ENCODE measurements at places on chromosomes 3 and 15.

DNA sequence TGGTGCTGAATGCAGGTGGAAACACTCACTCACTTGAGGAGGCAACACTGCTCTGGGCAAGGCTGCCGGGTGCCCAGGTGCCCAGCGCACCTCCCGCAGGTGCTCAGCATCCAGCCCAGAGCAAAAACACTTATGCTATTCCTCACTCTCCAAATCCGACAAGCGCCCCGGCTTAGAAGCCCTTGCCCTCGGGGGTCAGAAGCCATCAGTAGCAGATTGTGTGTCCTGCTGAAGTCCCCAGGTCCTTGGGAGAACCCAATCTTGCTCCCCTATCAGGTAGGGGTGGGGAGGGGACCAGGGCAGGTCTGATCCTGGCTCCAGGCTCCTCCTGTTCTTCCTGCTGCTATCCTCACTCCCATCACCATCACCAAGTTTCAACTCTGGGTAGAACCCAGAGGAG is 46.7 kb downstream of the TLE3 start:
- DNase-seq, result no peak

- no peak for DNase-seq
Observed at GRCh38 chr15:89632563-89633430, 22.5 kb downstream of the KIF7 start.

DNA sequence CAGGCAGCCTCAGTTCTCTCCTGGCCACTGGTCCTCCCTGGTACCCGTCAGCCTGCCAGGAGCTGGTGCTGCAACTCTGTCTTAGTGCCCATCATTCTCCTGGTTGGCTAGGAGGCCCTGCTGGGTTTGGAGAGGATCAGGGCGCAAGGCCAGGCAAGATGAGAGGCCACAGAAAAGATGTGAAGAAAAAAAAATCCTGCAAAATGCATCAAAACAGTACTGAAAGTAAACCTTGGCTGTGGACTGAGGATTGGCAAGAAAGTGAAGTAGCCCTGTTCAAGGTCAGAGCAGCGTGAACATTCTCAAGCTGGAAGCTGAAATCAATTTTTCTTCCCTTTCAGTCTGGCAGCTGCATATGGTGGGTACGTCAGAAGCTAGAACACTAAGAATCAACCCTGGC is 74.2 kb downstream of the GTF2E1 start:
- DNase-seq, result no peak

GRCh38 chr15:69725957-69726356 is 273.3 kb downstream of the RPLP1 start:
- no peak for DNase-seq

DNA sequence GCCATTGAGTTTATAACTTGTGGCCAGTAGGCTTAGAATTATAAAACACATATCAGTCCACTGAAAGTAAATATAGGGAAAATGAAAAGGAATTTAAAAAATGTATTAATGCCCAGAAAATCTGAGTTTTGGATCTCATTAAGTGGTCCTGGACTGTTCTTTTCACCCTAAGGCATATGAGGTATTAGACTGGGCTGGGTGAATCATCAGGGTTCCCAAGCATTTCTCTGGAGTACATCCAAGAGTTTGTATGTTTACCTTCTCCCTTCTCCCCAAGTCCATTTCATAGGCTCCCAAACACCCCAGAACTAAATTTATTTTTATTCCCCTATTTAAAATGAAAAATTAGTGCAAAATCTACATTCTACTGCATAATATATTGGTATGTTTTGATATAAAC is 31.9 kb upstream of the SPTSSB start:
- no peak for DNase-seq

GRCh38 chr3:104738271-104738670 is 628.4 kb upstream of the ALCAM start:
- DNase-seq, result no peak

DNA sequence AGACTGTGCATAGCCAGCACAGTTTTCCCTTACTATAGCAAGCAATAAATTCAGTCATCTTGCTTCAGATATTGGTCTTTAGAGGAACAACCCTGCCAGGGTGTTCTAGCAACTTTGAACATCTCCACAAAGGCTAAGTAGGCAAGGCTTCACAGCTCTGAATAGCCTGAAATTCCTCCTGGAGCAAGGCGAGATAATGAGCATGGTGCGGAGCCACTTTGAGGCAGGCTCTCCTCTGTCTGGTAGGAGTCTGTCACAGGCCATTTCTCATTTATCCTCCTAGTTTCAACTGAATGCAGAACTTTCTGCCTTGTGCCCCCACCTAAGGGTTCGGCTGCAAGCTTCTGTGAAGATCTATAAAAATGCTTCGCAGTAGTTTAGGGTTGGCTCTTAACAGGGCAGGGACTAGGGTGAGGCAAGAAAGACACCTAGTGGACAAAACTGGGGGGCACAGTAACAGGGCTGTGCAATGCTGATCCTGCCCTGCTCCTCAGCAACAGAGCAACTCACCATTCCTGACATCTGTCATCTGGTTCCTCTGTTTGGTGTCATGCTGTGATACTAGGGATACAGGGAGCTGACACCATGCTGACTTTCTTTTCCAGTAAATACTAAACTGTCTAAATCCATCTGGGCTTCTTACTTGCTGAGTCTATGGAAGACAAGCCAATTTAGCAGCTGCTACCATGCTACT is 16.6 kb upstream of the EHHADH start:
- peak; percentile 8 for DNase-seq

DNA sequence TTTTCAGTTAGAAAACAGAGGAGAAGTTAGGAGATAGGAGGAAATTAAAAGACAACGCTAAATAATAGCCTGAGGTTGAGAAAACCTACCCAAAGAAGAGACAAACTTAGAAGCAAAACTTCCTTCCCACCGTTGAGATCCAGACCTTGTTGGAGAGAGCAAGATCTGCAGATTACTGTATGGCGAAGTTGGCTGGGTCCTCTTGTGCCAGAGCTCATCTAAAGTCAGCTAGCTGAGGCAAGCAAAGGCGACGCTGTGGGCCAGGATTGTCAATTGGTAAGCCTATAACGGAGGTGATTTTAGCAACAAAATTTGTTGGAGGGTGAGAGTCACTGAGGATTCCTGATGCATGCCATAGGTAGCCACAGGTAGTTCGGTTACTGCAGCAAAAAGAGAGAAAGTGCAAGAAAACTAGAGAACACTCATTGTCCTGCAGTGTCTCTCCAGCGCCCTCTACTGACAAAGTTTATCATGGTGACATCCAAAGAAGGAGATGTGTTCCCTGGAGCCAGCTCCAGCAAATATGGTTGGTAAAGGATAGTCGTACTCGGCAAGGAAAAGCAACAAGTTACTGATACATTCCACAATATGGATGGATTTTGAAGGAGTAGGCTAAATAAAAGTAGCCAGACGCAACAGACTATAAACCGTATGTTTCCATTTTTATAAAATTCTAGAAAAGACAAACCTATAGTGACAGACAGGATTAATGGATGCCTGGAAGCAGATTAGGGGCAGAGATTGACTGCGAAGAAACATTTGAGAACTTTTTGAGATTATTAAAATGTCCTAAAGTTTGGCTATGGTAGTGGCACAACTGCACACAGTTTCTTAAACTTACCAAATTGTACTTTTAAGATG is 9.8 kb upstream of the OR5K4 start:
- DNase-seq, result no peak

DNA sequence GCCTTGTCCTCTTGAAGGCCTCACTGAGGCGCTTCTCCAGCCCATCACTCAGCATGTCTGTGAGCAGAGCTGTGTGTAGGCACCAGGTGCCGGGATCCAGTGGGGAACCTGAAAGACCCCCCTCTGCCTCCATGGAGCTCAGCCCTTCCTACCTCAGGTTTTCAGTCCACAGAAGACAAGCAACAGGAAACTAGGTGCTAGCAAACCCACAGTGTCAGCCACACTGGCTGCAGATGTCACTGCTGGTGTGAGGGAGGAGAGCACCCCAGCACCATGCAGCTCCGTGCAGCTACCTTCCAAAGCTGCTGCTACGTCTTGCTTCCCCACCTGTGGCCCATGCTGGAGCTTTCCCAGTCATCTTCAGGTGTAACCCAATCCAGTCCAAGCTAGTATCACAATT is 17.9 kb downstream of the PSTPIP1 start:
- DNase-seq, result no peak

- DNase-seq, result no peak
Observed at GRCh38 chr3:30017901-30018300, 588.5 kb upstream of the TGFBR2 start.

GRCh38 chr3:198076722-198077308 is 116.8 kb downstream of the LMLN start:
- no peak for DNase-seq

DNA sequence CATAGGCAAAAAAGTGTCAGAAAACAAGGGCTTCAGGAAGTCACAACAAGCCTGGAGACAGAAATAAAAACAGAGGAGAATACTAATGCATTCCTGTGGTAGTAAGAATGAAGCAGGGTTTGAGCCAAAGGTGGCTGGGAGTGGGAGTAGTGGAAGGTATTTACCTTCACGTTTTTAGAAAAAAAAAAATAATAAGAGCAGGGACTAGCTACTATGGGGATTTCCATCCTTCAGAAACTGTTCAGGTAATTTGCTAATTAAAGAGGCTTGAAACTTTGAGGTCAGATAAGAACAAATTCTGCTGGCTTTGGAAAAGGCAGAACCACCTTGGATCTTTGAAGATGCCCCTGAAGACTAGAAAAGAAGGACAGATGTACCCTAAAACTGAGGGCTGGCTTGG is 18.4 kb downstream of the ILDR1 start:
- DNase-seq, result no peak

GRCh38 chr3:65861718-65862117 is 177.0 kb downstream of the MAGI1 start:
- no peak for DNase-seq

- no peak for DNase-seq
Observed at GRCh38 chr3:179898024-179898423, 138.7 kb downstream of the PEX5L start.

- DNase-seq, result no peak
Observed at GRCh38 chr3:21067031-21067813, 683.8 kb downstream of the ZNF385D start.

- no peak for DNase-seq
Observed at GRCh38 chr15:93671387-93671943, 559.9 kb upstream of the MCTP2 start.

GRCh38 chr3:31768479-31769125 is 212.5 kb downstream of the OSBPL10 start:
- no peak for DNase-seq

- DNase-seq, result no peak
Observed at GRCh38 chr15:63668601-63669000, 71.4 kb downstream of the FBXL22 start.

- DNase-seq, result no peak
Observed at GRCh38 chr3:32481791-32482631, 20.6 kb downstream of the CMTM6 start.

DNA sequence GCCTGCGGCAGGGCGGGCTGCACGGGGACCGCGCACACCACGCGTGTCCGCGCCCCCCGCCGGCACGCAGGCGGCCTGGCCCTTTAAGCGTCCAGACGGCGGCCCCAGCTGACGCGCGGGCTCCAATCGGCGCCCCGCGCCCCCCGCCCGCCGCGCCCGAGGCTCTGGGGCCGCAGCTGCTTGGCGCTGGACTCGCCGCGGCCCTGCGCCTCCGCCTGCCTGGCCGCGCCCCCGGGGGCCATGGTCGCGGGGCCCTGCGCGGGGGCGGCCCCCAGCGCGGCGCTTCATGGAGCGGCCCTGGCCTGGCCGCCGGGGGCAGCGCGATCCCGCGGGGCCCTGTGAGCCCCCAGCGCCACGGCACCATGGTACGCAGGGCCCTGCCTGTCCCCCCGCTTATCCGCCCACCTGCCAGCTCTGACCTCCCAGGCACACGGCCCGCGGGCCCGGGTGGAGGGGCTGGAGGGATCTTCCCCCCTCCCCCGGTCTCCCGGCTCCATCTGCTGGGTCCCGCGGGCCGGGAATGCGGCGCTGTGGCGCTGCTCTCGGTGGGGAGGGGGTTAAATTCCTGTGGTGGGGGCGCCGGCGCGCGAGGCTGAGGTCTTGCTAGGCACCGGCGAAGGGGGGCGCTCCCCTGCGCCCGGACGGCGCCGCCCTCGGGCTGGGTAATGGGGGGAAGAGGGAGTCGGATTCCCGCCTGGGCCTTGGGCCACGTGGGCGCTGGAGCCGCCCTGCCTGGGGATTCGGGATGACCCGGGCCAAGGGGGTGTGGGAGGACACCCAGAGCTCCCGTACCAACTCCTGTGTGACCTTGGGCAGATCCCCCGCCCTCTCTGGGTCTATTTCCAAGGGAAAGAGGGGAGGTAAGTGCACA is 1.1 kb downstream of the ZBTB47 start:
- DNase-seq, result no peak

DNA sequence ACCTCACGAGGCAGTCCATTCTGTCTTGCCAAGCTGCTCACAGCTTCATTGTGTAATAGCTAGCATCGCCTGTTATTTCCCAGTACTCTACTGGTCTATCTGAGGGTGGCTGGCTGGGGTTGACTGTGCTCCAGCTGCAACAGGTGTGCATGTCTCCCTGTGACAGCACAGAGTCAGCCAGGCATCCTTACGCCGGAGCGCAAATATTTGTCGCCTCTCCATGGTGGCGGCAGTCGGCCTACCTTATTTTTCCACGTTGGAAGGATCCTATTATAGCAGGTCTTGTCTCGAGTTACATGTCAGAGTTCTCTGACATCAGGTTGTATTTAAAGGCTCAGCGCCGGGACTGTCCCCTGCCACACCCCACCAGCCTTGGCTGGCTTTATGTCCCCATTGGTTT is 307.1 kb downstream of the TLE3 start:
- DNase-seq, result no peak

- peak; percentile 25 for DNase-seq
Observed at GRCh38 chr3:33074217-33075067, 22.5 kb downstream of the GLB1 start.

DNA sequence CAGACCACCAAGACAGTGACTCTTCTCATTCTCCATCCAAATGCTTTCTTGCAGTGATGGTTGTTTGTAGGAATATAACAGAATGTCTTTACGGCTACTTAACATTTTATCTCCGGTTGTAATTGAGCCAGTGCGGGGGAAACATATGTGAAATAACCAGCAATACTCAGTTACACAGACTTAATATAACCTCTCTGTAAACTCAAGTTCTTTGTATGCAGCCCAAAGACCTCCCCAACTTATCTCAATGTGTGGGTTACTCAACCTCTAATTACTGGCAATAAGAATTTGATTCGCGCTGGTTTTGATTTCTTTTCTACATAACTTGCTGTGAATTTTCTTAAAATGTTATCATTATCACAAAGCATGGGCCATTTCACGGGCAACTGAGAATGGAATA is 250.6 kb downstream of the TAFA4 start:
- no peak for DNase-seq

- DNase-seq, result no peak
Observed at GRCh38 chr15:26394801-26395200, 378.1 kb downstream of the GABRB3 start.

- peak; percentile 39 for DNase-seq
Observed at GRCh38 chr15:63402498-63403253, 21.0 kb upstream of the CA12 start.

GRCh38 chr3:153215966-153216365 is 53.9 kb downstream of the RAP2B start:
- no peak for DNase-seq

DNA sequence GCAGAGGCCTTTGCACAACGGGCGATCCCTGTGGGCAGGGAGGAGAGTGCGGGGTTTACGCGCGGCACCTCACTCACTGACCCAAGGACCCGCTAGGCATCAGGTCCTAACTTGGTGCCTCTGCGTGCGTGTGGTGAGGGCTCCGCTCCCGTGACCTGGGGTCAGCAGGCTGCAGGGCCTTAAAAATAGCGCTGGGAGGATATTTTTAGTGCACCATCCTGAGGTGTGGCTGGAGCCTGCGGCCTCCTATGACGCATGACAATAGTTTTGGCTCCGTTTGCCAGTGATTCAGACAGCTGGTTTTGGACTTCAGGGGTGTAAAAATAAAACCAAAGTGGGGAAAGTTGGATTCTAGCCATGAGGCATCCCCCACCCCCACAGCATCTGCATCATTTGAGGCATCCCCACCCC is 139.0 kb downstream of the FAM43A start:
- DNase-seq, result no peak
